ENCODE measurements at places on chromosomes 2 and 18.

GRCh38 chr2:30310371-30310770 is 79.0 kb downstream of the LBH start:
- no peak for DNase-seq

- no peak for DNase-seq
Observed at GRCh38 chr2:241039416-241039815, 41.0 kb downstream of the SNED1 start.

GRCh38 chr2:233259730-233260129 is 8.3 kb downstream of the ATG16L1 start:
- DNase-seq = no peak

DNA sequence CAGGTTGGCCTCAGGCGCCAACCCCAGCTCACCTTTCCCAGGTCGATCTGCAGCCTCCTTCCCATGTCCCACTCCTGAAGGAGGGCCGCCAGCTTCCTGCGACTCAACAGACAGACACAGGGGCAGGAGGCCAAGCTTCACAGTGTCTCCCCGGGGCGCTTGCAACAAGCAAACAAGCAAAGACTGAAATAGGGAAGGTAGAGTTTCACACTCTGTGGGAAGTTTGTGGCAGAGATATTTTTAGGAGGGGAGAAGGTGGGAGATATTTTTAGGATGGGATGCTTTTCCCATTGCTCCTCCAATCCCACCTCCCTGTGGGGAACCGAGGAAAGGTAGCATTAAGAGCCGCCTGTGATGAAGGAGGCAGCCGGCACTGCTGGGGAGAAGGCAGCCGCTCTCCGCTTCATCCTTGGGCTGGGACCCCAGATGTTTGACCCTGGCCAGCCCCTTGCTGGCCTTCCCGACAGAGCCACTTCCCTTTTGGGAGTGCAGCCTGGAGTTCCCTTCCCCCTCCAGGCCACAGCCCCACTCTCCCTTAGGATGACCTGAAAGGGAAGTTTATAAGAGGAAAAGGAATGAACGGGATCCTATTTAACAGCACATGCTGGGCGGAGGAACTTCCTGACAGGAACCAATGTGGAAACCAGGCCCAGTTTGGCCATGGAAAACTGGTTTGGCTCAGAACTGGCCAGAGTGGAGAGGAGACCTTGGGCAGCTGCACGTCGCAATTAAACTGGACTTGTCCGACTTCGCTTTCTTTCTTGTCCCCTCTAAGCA is 142.2 kb upstream of the SMAD2 start:
- DNase-seq = no peak

DNA sequence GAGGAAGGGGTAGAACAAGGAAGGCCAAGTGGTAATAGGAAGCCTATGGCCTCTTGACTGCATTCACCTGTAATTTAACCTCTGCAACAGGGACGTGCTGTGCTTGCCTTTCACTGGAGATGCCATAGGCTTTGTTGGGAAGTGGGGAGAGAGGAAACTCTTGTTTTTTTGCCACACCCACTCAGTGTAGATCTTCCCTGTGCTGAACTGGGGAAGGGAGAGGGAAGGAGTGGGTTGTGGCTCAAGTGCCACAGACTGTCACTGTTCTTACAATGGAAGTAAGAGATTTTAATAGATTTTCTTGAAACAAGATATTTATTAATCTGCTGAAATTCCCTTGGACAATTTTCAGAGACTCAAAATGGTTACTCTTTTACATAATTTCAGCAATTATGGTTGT is 127.3 kb downstream of the FAM210A start:
- DNase-seq = no peak

DNA sequence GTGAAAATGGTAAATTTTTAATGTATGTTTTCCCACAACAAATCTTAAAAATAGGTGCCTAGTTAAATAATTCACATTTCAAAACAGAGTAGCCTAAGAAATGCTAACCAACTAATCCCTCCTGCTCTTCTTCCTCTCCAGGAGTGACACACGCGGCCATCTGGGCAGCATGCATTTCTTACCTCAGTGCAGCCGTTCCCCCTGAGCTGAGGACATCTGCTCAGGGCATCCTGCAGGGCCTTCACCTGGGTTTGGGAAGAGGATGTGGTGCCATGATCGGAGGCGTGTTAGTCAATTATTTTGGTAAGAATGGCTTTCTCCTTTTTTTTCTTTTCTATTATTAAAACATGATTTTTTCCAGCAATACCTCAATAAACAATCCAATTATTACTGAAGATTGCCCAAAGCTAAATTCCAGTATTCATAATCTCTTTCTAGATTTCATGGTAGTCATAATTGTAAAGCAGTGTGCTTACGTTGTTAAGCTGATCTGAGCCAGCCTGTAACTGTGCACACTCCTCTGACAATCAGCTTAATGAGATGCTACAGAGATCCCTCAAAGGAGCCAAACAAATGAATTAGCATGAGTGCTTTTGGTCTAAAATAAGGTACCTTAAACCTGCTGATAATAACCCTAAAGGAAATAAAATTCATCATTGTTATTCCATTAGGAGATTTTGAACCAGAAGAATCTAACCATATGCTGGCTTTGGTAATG is 45.8 kb downstream of the NEMP2 start:
- no peak for DNase-seq

DNA sequence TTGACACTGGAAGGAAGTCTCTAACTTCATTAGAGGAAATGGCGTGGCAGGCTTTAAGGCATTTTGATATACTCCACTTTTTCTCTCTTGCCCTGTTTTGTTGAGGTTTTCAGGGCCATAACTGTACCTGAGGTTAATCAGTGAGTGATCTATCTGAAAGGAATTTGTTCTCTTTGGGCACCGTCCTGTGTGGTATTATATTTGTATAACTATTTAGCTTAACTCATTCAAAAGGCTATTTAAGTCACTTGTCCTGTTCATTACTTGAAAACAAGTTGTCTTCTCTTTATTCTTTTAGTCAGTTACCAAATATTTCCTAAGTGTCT is 180.4 kb downstream of the NEDD4L start:
- no peak for DNase-seq

DNA sequence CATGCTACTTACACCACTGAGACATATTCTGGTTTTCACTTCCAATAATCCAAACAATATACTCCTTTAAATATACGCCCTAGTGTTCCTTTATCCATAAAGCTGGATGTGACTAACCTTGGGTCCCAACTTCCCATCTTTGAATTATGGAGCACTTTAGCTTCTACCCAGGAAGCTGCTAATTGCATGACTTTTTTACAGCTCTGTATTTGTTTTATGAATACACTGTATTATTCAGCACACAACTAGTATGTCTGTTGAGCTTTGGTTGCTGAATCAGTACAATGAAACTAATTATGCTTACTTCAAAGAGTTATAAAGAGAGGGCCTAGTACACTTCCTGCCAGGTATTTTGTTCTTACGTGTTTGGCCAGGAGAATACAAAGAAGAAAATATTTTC is 118.5 kb downstream of the BAZ2B start:
- no peak for DNase-seq

DNA sequence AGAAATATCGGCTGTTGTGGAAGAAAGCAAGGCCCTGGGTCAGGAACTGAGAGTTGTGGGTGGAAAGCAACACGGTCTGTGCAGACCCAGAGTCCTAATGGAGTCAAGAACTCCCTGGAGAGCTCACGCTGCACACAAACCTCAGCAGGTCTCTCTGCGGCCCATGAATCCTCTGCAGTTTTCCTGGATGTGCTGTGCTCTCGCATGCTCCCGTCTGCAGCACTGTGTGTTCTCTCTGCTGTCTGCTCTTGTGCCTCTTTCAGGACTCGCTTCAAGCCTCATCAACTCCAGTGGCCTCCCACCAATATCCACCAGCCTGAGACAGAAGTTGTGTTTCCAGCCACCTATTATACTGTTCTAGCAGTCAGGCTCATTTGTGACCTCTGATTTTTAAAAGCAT is 24.3 kb downstream of the RNU4ATAC start:
- DNase-seq = no peak

- DNase-seq = no peak
Observed at GRCh38 chr2:85011747-85012146, 40.8 kb downstream of the KCMF1 start.

- no peak for DNase-seq
Observed at GRCh38 chr2:67627456-67628207, 230.5 kb downstream of the ETAA1 start.

GRCh38 chr2:28009732-28010131 is 119.2 kb downstream of the BABAM2 start:
- DNase-seq = no peak

DNA sequence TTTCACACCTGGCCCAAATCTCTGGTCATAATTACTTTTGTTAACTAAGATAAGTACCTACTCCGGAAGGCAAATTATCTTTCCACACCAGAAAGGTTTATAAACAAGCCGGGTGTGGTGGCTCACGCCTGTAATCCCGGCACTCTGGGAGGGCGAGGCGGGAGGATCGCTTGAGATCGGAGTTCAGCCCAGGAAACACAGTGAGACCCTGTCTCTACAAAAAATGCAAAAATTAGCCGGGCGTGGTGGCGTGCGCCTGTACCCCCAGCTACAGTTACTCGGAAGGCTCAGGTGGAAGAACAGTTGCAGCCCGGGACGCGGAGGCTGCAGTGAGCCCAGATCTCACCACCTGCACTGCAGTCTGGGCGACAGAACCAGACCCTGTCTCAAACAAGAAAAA is 2.1 kb downstream of the PUM2 start:
- no peak for DNase-seq

- DNase-seq = no peak
Observed at GRCh38 chr18:61842146-61842545, 50.7 kb downstream of the RNF152 start.

- no peak for DNase-seq
Observed at GRCh38 chr2:127029350-127030051, 77.5 kb downstream of the BIN1 start.

- no peak for DNase-seq
Observed at GRCh38 chr2:201472411-201472810, 20.9 kb downstream of the STRADB start.

- DNase-seq = no peak
Observed at GRCh38 chr2:197937814-197938213, 133.4 kb downstream of the PLCL1 start.

- no peak for DNase-seq
Observed at GRCh38 chr18:44682871-44683221, 2.2 kb downstream of the SETBP1 start.

DNA sequence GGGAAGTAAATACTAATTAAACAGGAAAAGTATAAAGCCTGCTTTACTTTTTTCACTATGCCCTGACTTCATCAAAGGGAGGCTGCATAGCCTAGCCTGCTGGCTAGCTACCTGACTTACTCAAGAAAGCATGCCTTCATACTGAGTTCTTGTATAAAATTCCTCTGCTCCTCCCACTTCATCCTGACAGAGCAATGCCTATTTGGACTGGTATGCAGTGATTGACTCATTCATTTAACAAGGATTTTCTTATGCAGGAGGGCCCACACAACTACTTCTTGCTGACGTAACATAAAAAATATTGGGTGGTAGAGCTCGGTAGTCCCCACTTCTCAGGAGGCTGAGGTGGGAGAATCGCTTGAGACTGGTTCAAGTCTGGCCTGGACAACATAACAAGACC is 70.5 kb downstream of the PRPF40A start:
- peak; percentile 77 for DNase-seq

DNA sequence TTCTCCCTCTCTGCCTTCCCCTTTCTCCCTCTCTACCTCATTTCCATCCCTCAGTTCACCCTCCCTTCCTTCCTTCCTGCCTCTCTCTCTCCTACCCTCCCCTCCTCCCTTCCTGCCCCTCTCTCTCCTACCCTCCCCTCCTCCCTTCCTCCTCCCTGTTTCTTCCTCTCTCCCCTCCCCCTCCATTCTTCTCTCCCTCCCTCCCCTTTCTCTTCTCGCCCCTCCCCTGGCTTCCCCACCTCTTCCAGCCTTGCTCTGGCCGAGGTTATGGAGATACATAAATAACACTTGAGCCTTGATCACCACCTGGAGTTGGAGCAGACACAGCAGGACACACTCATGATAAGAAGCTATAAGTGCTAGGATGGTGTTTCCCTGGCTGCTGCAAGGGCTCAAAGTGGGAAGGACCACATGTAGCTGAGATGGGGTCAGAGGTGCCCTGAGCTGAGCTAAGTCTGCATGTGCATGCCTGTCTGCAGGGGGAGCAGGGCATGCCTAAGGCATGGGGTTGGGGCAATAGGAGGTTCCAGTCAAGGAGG is 326.1 kb upstream of the HS6ST1 start:
- DNase-seq = no peak

- no peak for DNase-seq
Observed at GRCh38 chr2:196130039-196130825, 41.1 kb downstream of the STK17B start.

GRCh38 chr2:60079562-60079961 is 473.9 kb downstream of the BCL11A start:
- no peak for DNase-seq

GRCh38 chr2:181188605-181189004 is 208.2 kb downstream of the UBE2E3 start:
- DNase-seq = no peak

DNA sequence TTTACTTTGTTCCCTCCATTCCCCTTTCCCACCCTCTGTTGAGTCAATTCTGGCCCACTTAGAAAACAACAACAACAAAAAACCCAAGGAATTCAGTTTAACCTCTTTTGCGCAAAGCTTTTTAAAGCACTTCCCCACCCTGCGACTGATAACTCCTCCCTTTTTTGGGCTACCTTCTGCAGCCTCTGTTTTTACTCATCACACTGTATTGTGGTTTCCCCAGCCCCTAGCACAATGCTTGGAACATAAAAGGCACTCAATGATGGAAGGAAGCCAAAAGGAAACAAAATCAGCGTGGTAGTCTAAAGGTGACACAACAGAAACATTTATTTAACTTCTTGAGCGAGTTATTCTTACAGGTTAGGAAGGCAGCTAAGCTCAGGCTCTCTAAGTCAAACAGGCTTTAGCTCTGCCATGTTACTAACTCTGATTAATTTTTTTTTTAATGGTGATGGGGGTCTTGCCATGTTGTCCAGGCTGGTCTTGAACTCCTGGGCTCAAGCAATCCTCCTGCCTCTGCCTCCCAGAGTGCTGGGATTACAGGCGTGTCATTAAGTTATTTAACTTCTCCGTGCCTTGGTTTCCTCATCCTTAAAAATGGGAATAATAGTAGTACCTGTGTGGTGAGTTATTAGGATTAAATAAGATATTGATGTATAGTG is 1.3 kb downstream of the CEP68 start:
- DNase-seq = no peak

DNA sequence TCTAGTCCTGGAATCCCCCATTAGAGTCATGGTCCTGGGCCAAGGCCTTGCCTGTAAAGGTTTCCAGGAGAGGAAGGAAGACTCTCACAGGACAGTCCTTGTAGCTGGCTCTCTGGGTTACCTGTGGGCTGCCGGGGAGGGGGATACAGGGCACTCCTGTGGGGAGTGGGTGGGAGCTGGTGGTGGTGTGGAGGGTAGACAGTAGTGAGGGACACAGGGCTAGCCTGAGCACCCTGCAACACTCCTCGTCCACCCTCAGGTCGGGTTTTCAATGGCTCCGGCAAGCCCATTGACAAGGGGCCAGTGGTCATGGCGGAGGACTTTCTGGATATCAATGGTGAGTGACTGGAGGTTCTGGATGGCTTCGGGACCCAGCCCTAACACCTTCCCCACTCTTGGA is 19.7 kb upstream of the ANKRD53 start:
- DNase-seq = no peak

GRCh38 chr2:209974576-209974975 is 27.9 kb upstream of the RPE start:
- DNase-seq = no peak

- DNase-seq = no peak
Observed at GRCh38 chr2:188132385-188132784, 159.3 kb upstream of the GULP1 start.

- DNase-seq = no peak
Observed at GRCh38 chr18:79581406-79581805, 98.2 kb upstream of the CTDP1 start.

Measured in GM04503 (cell line).